ENCODE measurements at places on chromosomes 11 and 22.

DNA sequence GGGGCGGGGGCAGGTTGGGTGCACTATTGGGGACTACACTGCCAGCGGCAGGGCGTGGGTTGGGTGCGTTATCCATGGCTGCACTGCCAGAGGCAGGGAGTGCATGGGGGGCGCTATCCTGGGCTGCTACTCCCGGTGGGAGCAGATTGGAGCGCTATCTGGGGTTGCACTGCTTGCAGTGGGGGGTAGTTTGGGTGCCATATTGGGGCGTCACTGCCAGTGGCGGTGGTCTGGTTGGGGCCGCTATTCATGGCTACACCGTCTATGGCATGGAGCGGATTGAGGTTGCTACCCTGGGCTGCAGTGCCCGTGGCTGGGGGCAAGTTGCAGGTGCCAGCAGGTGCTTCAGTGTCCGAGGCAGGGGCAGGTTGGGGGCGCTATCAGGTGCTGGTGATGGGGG, 36.2 kb downstream of the C22orf42 start:
- no peak for DNase-seq

DNA sequence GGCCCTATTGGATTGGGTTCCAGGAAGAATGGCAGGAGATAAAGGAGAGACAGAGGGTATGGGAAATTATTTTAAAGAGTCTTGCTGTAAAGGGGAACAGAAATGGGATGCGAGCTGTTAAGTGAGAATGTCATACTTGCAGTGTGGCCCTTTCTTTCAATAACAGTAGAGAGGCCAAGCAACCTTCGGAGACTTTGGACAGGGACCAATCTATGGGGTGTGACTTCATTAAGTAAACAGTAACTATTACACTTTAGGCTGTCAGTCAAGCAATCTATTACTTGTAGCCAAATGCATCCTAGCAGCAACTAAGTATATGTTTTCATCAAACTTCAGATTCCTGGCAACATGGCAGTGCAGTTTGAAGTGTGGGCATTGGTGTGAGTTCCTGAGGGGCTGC, 376.2 kb upstream of the LARGE1 start:
- DNase-seq: no peak

GRCh38 chr11:69396051-69396947, 85.2 kb upstream of the LINC01488 start:
- no peak for DNase-seq

- no peak for DNase-seq
Observed at GRCh38 chr11:14318581-14318981, 40.4 kb downstream of the RRAS2 start.

DNA sequence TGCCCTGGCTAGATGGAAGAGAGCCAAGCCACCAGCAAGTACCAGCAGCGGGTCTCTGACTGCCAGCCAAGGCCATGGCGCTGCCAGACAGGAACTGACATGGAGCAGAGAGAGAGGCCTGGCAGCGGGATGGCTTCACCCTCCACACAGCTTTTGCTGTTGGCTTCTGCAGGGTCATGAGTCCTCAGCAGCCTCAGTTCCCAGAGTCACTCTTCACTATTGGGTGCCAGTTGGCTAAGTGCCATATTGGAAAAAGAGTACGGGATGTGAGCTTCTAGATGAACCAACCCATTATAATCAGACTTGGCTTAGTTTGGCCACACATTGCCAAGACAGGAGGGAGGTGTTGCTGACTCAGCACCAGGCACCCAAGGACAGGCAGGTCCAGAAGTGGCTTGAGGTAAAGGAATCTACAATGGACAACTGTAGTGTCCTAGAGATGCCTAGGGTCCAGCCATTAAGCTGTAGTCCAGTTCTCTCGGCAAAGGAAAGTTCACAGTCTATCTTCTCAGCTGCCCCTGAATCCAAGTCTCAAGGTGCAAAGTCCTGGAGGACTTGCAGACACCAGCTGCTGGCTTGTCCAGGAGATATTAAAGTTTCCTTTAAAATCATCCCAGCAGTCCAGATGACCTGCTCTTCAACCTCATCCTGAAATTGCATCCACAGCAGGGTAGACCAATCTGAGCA, 40.7 kb upstream of the POU2AF1 start:
- DNase-seq: no peak

DNA sequence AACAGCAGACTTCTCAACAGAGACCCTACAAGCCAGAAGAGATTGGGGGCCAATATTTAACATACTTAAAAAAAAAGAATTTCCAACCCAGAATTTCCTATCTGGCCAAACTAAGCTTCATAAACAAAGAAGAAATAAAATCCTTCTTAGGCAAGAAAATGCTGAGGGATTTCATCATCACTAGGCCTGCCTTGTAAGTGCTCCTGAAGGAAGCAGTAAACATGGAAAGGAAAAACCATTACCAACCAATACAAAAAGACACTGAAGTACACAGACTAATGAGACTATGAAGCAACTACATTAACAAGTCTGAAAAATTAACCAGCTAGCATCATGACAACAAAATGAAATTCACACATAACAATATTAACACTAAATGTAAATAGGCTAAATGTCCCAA, 947.9 kb upstream of the CHORDC1 start:
- DNase-seq: no peak

GRCh38 chr22:48669986-48670716, 1157.5 kb downstream of the BRD1 start:
- DNase-seq: no peak

DNA sequence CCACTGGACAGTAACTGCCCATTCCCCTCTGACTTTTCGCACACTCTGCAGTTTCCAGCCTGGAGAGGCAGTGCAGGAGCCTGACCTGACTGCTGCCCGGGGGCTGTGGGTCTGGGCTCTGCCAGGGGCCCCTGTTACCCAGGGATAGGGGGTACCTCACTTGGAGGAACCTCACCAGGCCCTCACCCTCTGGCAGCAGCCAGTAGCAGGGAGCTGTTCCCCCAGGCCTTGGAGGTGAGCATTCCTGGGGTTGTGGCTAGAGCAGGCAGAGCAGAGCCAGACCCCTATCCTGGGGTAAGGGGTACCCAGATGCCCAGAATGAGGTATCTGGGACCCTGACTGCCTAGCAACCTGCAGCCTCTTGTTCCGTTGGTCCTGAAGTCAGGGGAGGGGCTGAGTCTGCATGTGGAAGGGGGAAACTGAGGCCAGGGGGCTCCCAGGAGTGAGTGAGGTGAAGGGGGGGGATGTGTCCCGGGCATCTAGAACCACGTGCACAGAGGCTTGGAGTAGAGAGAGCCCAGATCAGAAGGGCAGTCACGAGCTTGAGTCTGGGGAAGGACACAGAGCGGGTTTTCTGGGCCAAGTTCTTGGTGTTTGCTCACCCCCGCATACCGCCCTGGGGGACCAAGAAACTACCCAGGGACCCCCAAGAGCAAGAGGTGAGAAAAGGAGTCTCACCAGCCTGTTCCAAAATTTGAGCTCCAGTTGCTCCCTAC, 43.9 kb upstream of the ACCSL start:
- DNase-seq: no peak

DNA sequence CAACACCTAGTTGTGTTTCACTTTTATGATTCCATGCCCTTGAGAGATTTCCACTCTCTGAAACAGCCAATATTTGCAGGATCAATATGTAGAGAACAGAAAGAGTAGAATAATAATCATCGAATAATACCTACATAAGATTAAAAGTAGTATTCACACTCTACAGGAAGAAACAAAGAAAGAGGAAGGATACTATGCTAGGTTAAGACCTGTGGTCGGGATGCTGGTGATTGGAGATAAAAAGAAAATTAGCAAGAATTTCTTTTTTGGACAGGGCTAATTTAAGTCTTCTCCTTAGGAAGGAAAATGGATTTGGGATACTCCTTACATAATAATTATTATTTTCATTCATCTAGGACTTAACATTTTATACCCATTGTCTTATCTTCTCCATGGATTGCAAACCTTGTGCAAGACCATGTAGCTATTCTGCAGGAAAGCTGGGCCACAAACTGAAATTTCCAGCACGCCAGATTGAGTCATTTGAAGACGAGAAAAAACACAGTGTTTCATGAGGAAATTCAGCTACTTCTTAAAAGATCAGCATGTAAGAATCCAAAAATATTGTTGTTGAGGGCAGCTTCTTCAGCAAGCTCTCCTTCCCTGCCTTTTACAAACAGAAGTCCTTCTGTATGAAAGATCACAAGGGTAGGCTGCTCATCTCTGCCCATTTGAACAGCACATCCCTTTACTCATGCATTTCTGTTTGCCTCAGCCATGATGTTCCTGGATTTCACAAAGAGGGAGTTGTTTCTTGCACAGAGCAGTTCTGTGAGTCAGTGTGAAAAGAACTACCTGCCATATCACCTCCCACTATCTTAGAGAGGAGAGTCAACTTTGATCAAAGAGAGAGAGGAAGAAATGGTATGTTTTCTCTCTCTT, 90.7 kb downstream of the FAM76B start:
- DNase-seq: no peak

- no peak for DNase-seq
Observed at GRCh38 chr22:39703928-39704639, 133.5 kb downstream of the CACNA1I start.

GRCh38 chr11:78825591-78826020, 250.9 kb upstream of the NARS2 start:
- DNase-seq: no peak

DNA sequence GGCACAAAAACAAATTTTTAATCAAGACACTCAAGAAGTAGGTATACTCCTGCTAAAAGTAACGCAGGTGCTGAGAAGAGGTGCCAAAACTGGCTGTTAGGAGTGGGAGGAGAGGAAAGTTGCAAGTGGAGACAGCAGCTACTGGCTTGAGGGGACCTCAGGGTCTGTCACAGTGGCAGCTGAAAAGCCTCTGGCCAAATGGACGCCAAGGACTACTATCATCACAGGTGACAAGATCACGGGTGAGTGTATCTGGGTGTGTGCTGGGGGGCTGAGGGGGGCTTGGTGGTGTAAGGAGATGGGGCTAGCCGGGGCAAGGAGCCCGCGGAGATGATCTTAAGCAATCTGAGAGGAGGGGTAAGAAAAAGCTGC, 687 bp downstream of the ZNF202 start:
- no peak for DNase-seq

DNA sequence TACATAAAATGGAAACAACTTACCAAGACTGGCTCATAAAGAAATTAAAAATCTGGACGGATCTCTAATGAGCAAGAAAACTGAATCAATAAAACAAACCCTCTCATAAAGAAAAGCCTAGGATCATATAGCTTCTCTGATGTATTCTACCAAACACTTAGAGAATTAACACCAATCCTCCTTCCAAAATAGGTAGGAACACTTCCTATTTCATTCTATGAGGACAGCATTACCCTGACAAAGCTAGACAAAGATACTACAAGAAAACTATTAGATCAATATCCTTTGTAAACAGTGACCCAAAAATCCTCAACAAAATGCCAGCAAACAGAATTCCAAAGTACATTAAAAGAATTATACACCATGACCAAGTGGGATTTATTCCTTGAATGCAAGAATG, 52.9 kb upstream of the CLTCL1 start:
- DNase-seq: no peak

DNA sequence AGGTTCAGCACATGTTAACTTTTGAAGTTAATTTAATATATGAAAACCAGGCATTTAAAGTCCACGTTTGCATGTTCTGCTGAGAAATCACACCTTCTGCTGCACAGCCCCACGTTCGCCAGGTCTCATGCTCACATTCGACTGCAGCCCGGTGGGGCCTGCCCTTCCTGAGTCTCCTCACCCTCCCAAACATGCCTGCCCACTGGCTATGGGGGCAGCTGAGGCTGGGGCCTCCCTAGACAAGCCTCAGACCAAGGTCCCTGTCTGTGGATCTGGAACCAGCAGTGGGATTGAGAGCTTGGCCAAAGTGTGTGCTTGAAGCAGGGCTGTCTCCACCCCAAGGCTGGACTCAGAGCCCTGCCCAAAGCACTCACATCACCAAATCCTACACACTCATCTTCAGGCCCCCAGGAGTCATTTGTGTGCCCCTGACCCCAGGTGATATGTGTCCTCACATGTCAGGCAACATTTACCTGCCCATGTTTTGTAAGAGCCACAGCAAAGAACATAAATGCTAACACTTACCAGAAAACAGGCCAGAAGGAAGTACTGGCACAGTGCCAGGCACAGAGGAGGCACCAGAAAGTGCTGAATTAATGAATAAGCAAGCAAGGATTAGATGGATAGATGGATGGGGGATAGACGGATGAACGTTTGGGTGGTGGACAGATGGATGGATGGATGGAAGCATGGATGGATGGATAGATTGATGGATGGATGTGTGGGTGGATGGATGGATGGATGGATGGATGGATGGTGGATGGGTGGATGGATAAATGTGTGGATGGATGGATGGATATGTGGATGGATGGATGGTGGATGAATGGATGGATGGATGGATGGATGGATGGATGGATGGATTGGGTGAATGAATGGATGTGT, 9.4 kb upstream of the FADD start:
- DNase-seq: no peak

GRCh38 chr22:40541300-40541699, 95.2 kb downstream of the MRTFA start:
- no peak for DNase-seq

GRCh38 chr11:5247472-5248192, 2.0 kb downstream of the HBG1 start:
- no peak for DNase-seq

DNA sequence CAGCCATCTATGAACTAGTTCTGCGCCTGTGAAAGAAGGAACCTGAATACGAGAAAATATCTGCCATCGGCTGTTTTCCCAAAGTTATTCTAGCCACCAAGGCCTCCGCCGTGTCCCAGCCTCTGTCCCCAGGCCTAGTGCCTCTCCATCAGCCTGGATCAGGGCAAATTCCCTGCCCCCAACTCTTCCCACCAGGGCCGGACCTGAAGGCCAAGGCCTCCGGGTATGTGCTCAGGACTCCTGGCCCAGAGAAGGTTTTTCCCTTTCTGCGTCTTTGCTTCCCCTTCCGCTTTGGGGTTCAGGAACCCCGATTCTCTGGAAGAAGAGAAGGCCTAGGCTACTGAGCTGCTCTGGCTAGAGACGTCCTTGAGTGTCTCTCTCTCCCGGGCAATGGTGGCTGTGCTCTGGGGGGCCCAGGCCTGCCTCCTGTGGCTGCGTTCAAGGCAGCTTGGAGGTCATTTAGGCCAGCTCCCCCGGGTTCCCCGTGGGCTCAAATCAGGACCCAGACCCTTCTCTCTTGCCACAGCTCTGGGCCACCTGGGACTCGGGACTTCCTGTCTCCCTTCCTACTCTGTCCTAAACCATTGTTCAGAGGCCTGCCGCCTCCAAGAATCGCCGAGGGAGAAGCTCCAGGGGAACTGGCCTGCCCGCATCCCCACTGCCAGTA, 1.6 kb downstream of the ALX4 start:
- DNase-seq: no peak

DNA sequence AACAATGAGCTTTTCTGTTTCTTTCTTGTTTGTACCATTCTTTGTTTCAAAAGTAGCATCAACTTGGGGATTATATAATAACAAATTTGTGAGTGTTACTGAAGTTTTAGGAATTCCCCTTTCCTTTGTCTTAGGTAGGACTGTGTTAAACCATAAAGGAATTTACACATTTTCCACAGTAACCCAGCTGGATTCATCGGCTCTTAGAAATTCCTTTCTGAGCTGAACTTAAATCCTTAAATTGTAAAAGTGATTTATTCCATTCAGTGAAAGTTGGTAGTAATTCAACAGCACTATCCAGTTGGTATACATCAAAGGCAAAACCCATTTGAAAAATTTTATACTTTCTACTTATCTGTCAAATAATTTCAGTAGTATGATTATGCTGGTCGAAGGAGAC, 11.8 kb downstream of the EMSY start:
- no peak for DNase-seq
